ENCODE measurements at places on chromosomes 16 and 17. TPM values are rescaled to one million over a fixed set of nuclear protein-coding genes. Genes with fewer than 3 reads are reported as not detected.

Gene TMIGD1
- total RNA-seq, result not detected

Gene MYH3
- total RNA-seq, result 2.3 TPM

Gene DHRS7C
- total RNA-seq, result not detected

Gene SLC5A10
- total RNA-seq, result 0.10 TPM

Gene PRSS8
- total RNA-seq, result not detected

Gene TPSB2
- total RNA-seq, result not detected

Gene LRRC75A
- 2.2 TPM for total RNA-seq

Gene MARCHF10
- total RNA-seq, result not detected

Gene AANAT
- not detected for total RNA-seq

Gene TP53TG3
- total RNA-seq, result not detected

Gene ZC3H7A
- total RNA-seq, result 107 TPM

Gene HBM
- not detected for total RNA-seq

Gene AOC3
- total RNA-seq, result 0.21 TPM

Gene LGALS9C
- total RNA-seq, result 0.63 TPM

Gene SYNGR3
- total RNA-seq, result 2.9 TPM

Gene KRTAP2-3
- total RNA-seq, result not detected

Gene HOXB3
- 0.94 TPM for total RNA-seq

Gene SPATA2L
- 10.6 TPM for total RNA-seq

Gene EPOP
- 0.63 TPM for total RNA-seq

Gene CCL3
- 1,287 TPM for total RNA-seq

Gene CA4
- total RNA-seq, result not detected

Gene GGNBP2
- 177 TPM for total RNA-seq

Gene ZNF263
- total RNA-seq, result 49.7 TPM

Gene MYH4
- not detected for total RNA-seq

Gene C16orf96
- 0.42 TPM for total RNA-seq

Gene GPR142
- total RNA-seq, result not detected

Gene CRAMP1
- total RNA-seq, result 11.2 TPM

Gene FBXW10B
- 0.21 TPM for total RNA-seq

Gene SOCS1
- 41.2 TPM for total RNA-seq

Gene PIRT
- 0.10 TPM for total RNA-seq

Gene MT1M
- not detected for total RNA-seq

Gene WSCD1
- total RNA-seq, result 0.21 TPM

Gene TEX14
- total RNA-seq, result 0.31 TPM

Gene TP53TG3B
- total RNA-seq, result 0.21 TPM

Gene KRT40
- 0.10 TPM for total RNA-seq

Gene GCGR
- not detected for total RNA-seq

Gene TBC1D3H
- total RNA-seq, result not detected

Gene PLCD3
- 1.9 TPM for total RNA-seq

Gene OTOP3
- not detected for total RNA-seq

Gene MYO1C
- total RNA-seq, result 12.1 TPM

Gene SHISA9
- total RNA-seq, result not detected

Gene NPW
- not detected for total RNA-seq

Gene CDH1
- total RNA-seq, result 3.7 TPM

Gene FBXL16
- total RNA-seq, result 1.7 TPM

Gene SULT1A2
- total RNA-seq, result 1.6 TPM

Gene MARVELD3
- not detected for total RNA-seq

Gene NPIPB13
- 12.1 TPM for total RNA-seq

Gene KRT14
- total RNA-seq, result not detected

Gene C17orf50
- total RNA-seq, result not detected

Gene KRTAP4-4
- total RNA-seq, result not detected

Gene ADAP2
- 20.8 TPM for total RNA-seq

Gene CCNF
- total RNA-seq, result 1.2 TPM

Gene PRAC1
- total RNA-seq, result not detected

Gene HIC1
- total RNA-seq, result 16.4 TPM

Gene CLEC3A
- not detected for total RNA-seq

Gene RBL2
- 185 TPM for total RNA-seq

Gene ERN2
- total RNA-seq, result not detected

Gene TMC7
- total RNA-seq, result not detected

Gene EVI2B
- 185 TPM for total RNA-seq

Gene CD68
- 147 TPM for total RNA-seq
